Natural killer cell treated with Interleukin-12 subunit alpha and Interleukin-12 subunit beta and Interleukin-15 and Interleukin-18, amount 100 ng/mL, for 72 hours (primary cell): ENCODE measurements at places on chromosomes 12 and 14. TPM values are rescaled to one million over a fixed set of nuclear protein-coding genes. Genes with fewer than 3 reads are reported as not detected.

- no peak for DNase-seq
These were observed 4.0 kb downstream of the RASAL1 start for GRCh38 chr12:113131556-113131955.

The ARMH4 gene
- total RNA-seq = not detected

The DACT1 gene
- not detected for total RNA-seq

The KRT81 gene
- 0.22 TPM for total RNA-seq

DNA sequence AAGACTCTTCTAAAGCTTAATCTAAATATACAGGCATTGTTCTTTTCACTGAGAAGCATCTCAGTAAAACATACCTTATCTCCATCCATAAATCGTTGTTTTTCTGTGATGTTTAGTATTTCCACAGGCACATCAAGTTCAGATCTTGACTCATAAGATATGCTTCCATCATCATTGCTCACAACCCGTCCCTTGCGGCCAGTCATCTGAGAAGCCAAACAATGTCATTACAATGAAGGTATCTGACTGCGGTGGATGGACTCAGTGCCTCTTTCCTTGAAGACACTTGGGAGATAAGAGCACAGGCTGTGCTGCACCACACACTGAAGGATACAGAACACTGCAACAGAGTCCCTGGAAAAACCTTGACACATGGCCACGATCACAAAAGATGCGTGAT, 44.8 kb downstream of the SBNO1 start:
- no peak for DNase-seq

The ASIC1 gene
- total RNA-seq = not detected
